ENCODE measurements at places on chromosomes 2 and 18.

- no peak for DNase-seq
Measured at GRCh38 chr2:33267756-33268155, 208.7 kb upstream of the RASGRP3 start.

DNA sequence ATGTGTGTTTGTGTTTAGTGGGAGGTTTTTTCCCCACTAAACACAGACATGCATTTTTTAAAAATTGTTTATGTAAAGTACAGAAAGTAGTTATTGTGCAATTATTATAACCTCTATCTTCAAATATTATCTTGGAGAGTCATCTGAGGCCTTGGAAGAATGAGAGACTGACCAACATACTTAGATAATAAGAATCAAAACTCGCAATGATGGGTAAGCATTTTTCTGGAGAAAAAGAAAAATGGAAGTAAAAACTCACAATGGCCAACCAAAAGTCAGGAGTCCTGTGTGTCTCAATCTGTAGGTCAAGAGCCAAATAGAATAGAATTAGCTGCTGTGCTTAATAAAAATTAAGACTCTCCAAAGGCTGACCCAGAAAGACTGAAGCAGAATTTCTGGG lies 43.0 kb downstream of the MEMO1 start:
- no peak for DNase-seq

DNA sequence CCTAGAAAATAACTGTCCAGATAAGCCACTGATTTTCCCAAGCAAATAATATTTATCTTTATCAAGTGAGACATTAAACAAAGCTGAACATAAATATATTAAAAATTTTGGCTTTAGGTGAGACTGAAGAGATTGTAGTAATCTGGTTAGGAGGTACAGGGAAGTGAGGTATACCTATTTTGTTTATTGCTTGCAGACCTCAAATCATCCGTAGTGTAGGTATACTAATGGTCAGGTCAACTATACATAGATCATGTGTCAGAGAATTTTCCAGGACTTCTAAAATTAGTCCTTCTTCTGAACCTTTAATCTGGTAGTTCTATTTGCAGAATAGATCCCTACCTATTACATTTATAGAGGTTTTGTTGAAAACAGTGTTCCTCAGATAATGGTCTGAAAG lies 41.5 kb downstream of the SP140 start:
- DNase-seq: no peak

DNA sequence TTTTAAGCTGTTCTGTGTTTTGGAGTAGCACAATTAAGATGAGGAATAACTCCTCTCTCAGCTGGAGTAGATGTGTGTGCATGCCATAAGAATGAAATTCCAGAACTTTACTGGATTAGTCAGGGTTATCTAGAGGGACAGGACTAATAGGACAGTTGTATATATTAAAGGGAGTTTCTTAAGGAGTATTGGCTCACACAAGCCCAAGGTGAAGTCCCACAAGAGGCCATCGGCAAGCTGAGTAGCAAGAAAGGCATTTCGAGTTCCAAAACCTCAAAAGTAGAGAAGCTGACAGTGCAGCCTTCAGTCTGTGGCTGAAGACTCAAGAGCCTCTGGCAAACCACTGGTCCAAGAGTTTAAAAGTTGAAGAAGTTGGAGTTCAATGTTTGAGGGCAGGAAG lies 113.7 kb downstream of the RIT2 start:
- DNase-seq: no peak

GRCh38 chr2:162403884-162404283 lies 60.0 kb downstream of the GCA start:
- no peak for DNase-seq

Measured in stimulated activated CD4-positive, alpha-beta T cell treated with anti-CD3 and anti-CD28 coated beads, Interleukin-1b, Interleukin-23, amount 100 ng/mL, for 1 hour (primary cell).